ENCODE measurements at places on chromosomes 12 and 14.

- DNase-seq, result no peak
Observed at GRCh38 chr14:88999137-88999536, 174.7 kb downstream of the TTC8 start.

GRCh38 chr14:90960818-90961217 is 99.6 kb downstream of the RPS6KA5 start:
- no peak for DNase-seq

- DNase-seq, result no peak
Observed at GRCh38 chr14:51554339-51554920, 97.3 kb upstream of the FRMD6 start.

GRCh38 chr14:33959692-33960151 is 8.8 kb upstream of the EGLN3 start:
- no peak for DNase-seq

DNA sequence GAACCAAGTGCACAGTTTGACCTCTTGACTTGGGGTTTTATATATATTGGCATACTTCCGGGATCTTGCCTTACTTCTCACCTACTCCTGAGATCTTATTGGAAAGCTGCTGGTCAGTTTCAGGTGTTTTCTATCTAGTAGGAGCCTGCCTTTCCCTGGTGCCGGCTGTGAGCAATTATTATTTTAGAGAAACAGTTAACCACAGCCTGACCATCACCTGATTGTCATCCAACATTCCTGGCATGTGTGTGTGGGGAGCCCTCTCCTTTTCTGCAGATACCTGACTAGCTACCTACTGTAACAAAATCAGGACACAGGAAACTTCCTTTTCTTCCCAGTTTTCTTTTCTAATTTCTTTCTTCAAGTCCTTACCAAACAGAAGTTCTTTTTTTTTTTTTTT is 220.4 kb downstream of the ATP23 start:
- no peak for DNase-seq

DNA sequence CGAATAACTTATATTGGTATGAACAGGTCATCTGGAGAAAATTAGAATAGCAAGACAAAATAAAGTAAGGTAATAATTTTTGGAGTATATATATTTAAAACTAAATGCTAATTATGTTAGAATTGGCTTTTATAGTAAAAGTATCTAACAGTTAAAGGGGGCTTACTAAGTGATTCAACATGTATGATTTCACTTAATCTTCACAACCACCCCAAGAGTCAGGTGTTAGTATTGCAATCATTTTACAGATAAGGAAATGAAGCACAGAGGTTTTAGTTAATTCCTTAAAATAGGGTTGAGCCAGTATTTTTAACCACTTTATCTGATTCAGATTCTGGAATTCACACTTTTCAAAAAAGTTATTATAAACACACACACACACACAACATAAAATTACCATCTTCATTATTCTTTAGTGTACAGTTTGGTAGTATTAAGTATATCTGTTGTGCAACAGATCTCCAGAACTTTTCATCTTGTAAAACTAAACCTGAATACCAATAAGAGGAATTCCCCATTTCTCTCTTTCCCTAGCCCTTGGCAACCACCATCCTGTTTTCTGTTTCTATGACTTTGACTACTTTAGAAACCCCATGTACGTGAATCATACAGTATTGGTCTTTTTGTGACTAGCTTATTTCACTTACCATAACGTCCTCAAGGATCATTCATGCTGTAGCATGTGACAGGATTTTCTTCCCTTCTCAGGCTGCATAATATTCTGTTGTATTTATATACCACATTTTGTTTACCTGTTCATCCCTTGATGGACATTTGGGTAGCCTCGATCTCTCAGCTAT is 12.5 kb downstream of the A2M start:
- no peak for DNase-seq

DNA sequence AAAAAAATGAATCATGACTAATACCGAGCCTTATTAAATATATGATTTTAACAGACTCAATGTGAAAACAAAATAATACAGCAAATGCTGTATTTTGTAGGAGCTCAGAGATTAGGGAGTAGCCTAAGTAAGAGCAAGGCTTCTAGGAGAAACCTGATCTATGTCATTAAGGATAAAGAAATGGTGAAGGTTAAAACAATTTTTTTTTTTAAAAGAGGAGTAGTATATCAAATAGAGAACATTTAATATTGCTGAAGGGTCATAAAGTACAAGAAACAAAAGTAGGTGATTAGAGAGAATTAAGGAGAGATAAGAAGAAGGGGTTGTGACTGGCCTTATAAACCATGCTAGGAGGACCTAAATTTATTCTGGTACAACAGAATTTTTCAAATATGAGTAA is 39.1 kb downstream of the PPP1R12A start:
- DNase-seq, result no peak

DNA sequence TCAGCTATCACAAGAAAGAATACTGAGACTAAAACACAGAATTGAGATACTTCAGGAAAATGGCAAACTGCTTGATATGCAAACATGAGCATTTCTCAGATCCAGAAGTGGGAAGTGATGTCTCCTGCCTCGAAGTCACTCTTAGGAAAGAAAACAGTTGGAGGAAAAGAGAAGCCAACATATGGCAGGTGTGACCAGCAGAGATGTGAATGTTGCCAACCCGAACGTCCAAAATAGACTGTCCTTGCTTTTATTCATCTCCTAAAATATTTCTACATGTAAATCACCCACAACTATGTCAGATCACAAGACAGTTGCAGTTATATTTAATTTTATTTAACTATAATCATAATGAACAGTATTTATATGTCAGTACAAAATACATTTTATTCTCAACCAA is 687.6 kb downstream of the GALC start:
- no peak for DNase-seq

- no peak for DNase-seq
Observed at GRCh38 chr12:119183942-119184695, 5.4 kb downstream of the HSPB8 start.

- DNase-seq, result peak; percentile 36
Observed at GRCh38 chr12:5745251-5745888, 199.7 kb downstream of the ANO2 start.

GRCh38 chr12:7497661-7498060 is 5.9 kb downstream of the CD163 start:
- DNase-seq, result no peak

All from HepG2 (cell line).